ENCODE measurements at places on chromosomes 2 and 18.

DNA sequence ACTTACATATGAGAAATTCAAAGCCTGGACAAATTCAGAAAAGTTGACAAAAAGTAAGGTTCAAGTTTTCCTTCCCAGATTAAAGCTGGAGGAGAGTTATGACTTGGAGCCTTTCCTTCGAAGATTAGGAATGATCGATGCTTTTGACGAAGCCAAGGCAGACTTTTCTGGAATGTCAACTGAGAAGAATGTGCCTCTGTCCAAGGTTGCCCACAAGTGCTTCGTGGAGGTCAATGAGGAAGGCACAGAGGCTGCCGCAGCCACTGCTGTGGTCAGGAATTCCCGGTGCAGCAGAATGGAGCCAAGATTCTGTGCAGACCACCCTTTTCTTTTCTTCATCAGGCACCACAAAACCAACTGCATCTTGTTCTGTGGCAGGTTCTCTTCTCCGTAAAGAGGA is 17.0 kb downstream of the SERPINB8 start:
- no peak for DNase-seq

DNA sequence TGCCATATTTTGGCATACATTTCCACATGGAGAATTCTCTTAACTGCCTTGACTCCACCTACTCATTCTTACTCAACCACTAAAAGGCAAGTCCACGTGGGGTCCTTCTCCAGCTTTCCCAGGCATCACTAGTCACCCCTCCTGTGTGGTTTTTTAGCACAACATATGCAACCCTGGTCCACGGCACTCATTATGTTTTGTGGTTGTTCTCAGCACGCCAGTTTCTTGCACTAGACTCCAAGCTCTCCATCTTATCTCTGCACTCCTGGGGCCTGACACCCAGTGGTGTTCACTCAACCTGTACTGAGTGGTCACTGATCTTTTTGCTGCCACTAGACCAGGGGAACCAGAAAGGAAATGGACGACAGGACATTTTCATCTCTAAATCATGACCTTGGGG is 18.0 kb downstream of the MARCHF4 start:
- no peak for DNase-seq

- DNase-seq = no peak
These were observed 8.8 kb downstream of the HDAC4 start for GRCh38 chr2:239392072-239392357.

DNA sequence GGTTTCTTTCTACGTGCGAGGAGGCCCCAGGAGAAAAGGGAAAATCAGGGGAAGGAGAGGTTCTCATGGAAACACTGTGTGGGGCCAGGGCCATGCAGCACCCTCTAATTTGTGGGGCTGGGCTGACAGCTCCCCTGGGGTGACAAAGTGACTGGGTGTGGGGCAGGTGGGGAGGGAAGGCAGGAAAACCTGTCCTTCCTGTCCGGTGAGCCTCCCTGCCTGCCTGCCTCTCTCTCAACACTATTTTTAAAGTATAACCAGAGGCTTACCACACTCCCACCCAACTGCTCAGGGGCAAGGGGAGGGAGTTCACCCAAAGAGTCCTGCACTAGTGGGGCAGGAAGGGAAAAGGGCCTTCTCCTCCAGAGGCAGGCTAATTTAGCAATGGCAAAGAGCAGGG is 10.5 kb upstream of the EPAS1 start:
- no peak for DNase-seq

- no peak for DNase-seq
These were observed 12.8 kb downstream of the SLC30A3 start for GRCh38 chr2:27249891-27250651.

- peak; percentile 34 for DNase-seq
These were observed 36.2 kb downstream of the CHST10 start for GRCh38 chr2:100381240-100381639.
